ENCODE measurements at places on chromosomes 1 and 21.
A peak's percentile ranks its signal among the peaks of the same experiment; 100 is the strongest.

DNA sequence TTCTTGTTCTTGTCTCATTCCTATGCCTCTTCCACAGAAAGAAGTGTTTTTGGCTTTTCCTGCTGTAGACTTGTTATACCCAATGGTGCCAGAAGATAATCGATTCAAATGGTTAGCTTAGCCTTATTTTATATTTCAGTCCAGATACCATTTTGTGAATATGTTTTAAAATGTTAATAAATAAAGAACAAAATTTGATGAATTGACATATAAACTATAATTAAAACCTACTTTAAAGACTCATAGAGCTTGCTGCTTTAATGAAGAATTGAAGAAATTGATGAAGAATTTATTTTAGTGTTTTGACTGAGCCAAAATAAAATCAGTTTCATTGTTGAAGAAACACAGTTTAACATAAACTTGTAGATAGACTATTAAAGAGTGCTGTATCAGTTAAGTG, 152.8 kb downstream of the MAGI3 start:
- no peak for DNase-seq

DNA sequence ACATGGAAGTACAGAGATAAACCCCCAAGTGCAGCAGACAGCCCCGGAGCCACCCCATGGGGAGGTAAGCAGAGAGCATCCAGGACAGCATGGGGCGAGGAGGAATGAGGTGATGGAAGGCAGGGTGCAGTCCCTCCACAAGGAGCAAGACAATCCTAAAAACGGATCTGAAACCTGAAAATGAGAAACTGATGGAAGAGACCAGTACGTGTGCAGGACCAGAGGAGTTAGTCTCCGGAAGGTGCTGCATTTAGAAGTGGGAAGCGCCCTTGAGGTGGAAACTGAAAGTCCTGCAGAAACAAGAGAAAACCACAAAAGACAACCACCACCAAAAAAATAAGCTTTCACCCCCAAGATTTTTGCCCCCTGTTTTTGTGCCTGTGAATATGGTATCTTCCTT, 17.4 kb upstream of the DDOST start:
- DNase-seq = no peak

GRCh38 chr1:86389307-86389706, 6.8 kb downstream of the ODF2L start:
- no peak for DNase-seq

GRCh38 chr1:185581020-185581419, 153.2 kb upstream of the HMCN1 start:
- DNase-seq = no peak

DNA sequence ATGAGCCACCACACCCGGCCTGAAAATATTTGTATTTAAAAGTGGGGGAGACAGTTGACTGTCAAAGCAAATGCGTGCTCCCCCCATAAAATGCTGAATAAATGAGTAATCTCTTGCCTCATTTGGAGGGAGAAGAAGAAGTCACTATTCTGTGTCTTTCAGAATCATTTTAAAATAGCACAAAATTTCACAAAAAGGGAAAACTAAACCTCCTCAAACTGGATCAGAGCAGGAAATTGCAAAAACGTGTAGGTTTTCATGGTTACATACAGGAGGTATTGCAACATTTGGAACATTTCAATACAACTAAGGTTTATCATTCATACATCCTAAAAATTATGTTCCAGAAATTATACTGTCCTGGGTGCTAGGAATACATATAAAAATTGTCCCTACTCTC, 13.6 kb downstream of the MTF1 start:
- DNase-seq = no peak

DNA sequence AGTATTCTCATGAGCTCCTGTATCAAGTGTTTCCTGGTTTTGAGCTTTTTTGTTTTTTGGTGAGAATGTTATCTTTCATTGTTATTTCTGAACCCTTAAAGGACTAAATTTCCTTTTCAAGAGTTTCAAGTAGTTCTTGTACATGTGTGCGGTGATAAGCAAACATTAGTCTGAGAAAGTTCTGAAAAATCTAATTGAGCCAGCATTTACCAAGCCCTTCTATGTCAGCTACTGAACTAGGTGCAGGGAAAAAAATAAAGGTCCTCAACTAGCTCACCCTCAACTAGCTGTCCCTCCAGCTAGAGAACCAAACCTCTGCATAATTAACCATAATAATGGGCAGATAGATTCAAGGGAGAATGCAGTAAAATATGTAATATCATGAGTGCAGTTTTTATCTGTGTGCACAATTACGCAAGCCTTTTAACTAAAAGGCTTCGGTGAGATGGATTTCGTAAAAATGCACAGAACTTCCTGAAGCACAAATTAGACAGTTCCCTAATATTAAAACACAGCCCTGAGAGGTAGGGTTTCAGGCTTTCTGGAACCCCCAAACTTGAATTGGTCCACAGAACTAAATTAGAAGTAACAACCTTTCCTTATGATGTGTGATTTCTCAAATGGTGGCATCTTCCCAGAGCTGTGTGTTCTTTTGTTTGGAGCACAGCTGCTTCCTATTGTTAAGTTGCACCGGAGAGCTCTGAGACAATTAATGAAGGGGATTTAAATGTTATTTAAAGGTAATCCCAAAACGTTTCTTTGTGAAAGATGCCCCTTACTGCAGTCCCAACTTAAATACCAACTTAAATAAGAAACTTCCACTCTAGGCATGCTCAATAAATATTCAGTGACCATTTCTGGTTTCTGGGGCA, 165.8 kb downstream of the NFIA start:
- no peak for DNase-seq

GRCh38 chr1:23619299-23620188, 60.2 kb upstream of the ID3 start:
- DNase-seq = peak; percentile 42

- no peak for DNase-seq
Observed at GRCh38 chr1:29283804-29284195, 47.5 kb downstream of the PTPRU start.

DNA sequence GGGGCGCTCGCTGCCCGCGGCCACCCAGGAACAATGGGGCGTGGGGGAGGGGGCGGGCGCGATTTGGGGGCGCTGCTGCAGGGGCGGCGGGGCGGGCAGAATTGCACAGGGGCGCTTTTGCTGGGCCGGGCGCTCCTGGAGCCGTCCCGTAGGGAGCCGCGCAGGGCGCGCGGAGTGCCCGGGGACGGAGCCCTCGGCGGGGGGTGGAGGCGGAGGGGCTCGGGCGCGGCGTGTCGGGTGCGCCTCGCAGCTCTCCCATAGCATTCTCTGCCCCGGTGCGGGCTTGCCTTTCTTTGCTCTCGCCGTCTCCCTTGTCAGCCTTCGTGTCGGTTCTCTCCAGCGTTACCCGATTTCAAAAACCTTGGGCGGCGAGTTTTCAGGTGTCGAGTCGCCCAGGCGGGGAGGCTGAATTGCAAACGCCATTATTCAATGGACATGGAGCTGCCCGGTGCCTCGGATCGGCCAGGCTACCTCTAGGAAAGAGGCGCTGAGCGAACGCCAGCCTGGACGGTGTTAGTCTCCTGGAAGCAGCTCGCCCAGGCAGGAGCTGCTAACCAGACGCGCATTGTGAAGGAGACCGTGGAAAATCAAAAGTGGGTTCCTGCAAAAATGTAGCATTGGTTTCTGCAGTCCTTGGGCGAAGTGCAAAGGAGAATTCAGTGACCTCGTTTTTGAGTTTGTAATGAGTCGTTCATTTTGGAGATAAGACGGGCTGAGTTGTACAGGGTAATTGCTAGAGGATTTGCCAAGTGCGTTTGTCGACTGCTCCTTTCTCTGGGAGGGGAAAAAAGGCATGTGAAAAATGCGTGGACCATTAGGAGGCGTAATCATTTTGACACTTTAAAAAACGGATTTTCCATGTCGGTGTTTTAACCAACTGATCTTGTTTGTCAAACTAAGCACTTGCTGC, 626 bp downstream of the CXADR start:
- no peak for DNase-seq

DNA sequence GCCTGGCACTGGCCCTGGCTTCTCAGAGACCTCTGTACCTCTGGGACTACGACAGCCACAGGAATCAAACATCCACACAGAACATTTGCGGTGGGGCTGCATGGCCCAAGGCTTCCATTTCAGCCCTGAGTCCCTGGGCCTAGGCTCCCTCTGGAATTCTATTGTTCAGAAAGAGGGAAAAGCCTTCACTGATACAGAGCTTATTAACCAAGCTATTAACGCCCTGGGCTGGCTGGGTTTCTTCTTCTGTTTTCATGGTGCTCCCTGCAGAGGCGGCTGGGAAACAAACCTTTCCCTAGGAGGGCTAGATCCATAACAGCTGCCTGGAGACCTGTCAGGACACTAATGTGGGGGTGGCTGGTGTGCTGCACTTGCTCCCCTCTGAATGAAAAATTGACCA, 88.2 kb downstream of the KAZN start:
- no peak for DNase-seq

DNA sequence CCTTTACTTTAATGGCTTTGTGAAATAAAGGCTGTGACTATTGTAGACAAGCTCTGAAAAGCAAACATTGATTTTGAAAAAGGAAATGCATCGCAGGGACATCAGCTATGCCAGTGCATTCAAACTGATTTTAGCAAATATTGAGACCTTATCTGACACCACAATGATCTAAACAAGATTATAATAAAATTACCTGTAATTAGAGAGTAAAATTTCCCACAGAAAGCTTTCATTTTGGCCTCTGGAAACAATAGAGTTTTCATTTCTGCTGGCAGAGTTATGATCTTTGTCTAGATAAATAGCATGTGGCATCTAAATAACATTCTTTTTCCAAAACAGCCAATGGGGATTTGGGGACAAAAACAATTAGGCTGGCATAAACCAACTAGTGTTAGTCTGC, 650.4 kb upstream of the PRMT6 start:
- DNase-seq = no peak

- DNase-seq = no peak
Observed at GRCh38 chr1:198620951-198621824, 17.7 kb upstream of the PTPRC start.

- no peak for DNase-seq
Observed at GRCh38 chr1:45337630-45338325, 2.2 kb upstream of the TOE1 start.

GRCh38 chr21:45859041-45859761, 122.4 kb upstream of the COL6A1 start:
- no peak for DNase-seq

GRCh38 chr1:6490181-6491080, 1.0 kb downstream of the PLEKHG5 start:
- DNase-seq = peak; percentile 81

DNA sequence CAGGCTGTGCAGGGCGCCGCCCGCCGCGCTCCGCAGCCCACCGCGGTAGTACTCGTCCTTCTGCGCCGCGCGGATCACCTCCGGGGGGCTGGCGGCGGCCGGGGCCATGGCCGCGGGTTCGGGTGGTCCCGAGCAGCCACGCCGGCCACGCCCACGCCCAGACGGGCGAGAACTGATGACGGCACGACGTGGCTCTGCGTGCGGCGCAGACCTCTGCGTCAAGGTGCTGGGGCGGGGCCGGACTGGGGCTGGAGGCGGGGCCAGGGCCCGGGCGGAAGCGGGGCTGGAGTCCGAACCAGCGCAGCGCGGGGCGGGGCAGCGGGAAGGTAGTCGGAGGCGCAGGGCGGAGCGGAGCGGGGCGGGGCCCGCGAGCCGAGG, at the start of gene PEX10:
PEX10 (minus strand) TSS at position 170 of the 378 bp plus-strand sequence; CDS start at position 108, 62 bp downstream.
- peak; percentile 92 for DNase-seq

- no peak for DNase-seq
Observed at GRCh38 chr1:189637041-189637440, 840.6 kb downstream of the BRINP3 start.

DNA sequence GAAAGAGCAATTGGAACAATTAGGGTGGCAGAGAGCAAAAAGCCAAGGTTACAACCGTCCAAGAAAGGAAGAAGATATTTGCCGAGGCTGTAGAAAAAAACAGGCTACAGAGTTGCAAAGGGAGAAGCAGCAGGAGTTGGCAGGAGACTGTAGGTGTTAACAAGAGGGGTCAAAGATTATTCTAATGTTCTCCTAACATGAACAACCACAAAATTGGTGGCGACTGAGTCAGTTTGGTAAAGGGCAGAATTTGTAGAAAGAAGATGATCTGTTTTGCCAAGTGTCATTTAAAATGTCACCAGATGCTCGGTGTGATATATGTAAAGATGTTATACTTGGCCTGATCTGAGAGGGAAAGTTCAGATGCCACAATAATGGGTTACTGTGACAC, 401 bp upstream of the PRUNE1 start:
- DNase-seq = no peak

DNA sequence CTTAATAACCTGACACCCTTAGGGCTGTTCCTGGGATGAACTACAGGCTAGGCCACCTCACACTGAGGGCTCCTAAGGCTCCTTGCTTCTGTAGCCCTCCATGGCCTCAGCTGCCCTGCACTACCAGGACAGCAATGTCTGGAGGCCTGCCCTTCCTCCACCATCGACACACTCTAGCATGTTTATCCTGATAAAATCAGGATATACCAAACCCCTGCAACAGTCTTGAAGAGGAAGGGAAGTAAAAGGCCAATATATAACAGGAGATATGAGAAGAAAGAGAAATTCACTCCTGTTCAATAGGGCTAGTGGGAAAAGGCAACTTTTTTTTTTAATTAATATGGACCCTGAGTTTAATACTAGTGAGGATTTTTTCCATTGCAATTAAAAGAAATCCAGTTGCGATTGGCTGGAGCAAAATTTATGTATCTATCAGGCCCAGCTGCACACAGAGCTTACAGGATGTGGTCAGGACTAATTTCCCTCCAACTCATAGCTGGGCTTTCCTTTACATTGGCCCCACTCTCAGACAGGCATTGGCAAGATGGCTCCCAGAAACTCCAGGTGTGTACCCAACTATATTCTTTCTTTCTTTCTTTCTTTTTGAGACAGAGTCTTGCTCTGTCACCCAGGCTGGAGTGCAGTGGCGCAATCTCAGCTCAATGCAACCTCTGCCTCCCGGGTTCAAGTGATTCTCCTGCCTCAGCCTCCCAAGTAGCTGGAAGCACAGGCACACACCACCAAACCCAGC, 13.5 kb upstream of the ATP2B4 start:
- DNase-seq = no peak

- DNase-seq = no peak
Observed at GRCh38 chr1:15256584-15256983, 9.6 kb downstream of the FHAD1 start.

DNA sequence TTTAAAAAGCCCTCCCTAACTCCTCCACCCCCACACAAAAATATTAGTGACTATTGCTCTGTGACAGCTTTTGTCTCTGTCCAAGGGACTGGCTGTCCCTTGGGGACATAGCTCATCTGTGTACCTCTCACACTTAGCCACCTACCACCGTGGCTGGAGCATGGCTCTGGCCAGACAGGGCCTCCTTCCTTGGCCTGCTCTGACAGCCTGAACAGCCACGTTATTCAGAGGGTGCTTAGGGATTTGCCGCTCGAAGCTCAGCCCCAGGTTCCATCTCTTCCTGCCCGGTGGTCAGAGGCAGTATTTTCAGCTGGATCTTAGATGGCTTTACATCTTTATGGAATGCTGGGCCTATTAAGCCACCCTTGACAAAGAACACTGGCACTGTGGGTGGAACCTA, 6.1 kb upstream of the CELSR2 start:
- DNase-seq = no peak

GRCh38 chr1:16975838-16976237, 4.6 kb downstream of the MFAP2 start:
- DNase-seq = no peak

GRCh38 chr1:119285482-119285881, 83.1 kb upstream of the HAO2 start:
- no peak for DNase-seq

GRCh38 chr1:42186152-42186551, 21.6 kb upstream of the GUCA2A start:
- no peak for DNase-seq

- DNase-seq = no peak
Observed at GRCh38 chr1:229035054-229035747, 235.7 kb upstream of the RAB4A start.

- DNase-seq = no peak
Observed at GRCh38 chr1:93738075-93738622, 56.5 kb upstream of the BCAR3 start.
